ENCODE measurements at places on chromosomes 7 and 10.
A peak's percentile ranks its signal among the peaks of the same experiment; 100 is the strongest.

GRCh38 chr10:5484205-5484604 is 15.2 kb downstream of the CALML5 start:
- DNase-seq: no peak

DNA sequence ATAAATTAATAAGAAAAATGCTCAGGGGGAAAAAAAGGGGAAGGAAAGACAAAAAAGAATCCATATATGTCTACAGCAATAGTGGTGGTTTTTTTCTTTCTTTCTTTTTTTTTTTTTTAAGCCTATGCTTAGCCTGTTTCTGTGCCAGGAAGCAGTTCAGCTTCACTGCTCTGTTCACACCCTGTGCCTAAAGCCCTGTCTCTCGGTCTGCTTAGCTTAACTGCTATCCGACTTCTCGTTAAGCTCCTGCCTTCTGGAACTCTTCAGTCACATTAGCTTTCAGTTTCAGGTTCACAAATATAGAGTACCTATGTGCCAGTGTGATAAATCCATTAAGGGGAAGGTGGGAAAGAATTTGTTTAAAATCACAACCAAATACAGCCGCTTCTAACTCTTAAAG is 26.5 kb upstream of the NRG3 start:
- no peak for DNase-seq

GRCh38 chr10:78736926-78737630 is 331.7 kb upstream of the ZMIZ1 start:
- no peak for DNase-seq

DNA sequence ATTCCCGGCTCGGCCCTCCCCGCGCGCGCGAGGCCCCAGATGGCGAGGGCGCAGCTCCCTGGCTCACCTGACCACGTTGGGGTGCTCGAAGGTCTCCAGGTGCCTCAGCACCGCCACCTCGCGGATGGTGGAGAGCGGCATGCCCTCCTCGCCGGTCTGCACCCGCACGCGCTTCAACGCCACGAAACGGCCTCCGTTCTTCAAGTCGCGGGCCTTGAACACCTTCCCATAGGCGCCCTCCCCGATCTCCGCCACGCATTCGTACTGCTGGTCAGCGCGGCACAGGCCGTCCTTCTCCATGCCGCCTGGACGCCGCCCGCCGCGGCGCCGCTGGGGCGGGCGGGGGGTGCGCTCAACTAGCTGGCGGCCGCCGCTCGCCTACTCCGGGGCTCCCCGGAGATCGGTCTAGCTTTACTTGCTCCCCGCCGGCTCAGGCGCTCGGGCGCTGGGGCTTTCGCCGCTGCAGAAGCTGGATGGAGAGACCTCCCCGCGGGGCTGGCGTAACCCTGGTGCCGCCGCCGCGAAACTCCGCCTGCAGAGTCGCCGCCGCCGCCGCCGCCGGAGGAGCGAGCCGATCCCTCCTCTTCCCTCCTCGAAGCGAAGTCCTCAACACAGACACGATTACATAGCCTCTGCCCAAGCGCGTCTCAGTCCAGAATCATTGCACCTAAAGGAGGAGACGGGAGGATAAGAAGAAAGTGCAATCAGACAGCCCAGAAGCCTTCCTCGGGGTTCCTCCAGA is 3.2 kb downstream of the CDK6 start:
- peak; percentile 89 for DNase-seq

- no peak for DNase-seq
Observed at GRCh38 chr10:101393378-101393777, 39.4 kb downstream of the BTRC start.

GRCh38 chr7:12728192-12728538 is 40.7 kb downstream of the ARL4A start:
- DNase-seq: no peak

GRCh38 chr10:100645613-100646392 is 99.6 kb upstream of the PAX2 start:
- DNase-seq: no peak

- no peak for DNase-seq
Observed at GRCh38 chr7:121186746-121187145, 142.1 kb upstream of the WNT16 start.

- DNase-seq: no peak
Observed at GRCh38 chr7:88759230-88760135, at the start of gene ZNF804B. TSS of gene ZNF804B (plus strand) at chr7:88759700. CDS start at chr7:88759977, 277 bp downstream.
